Activated CD4-positive, alpha-beta T cell treated with anti-CD3 and anti-CD28 coated beads, Interleukin-2, amount 10 ng/mL, durations not matched to agents 24 days and 14 days (primary cell): ENCODE measurements at places on chromosomes 12 and 14. TPM values are rescaled to one million over a fixed set of nuclear protein-coding genes. Genes with fewer than 3 reads are reported as not detected.
A peak's percentile ranks its signal among the peaks of the same experiment; 100 is the strongest.

The KRT2 gene
- not detected in 2 replicates for total RNA-seq

The GLIPR1 gene
- 4.3 and 5.3 TPM in 2 replicates for total RNA-seq

The NEUROD4 gene
- not detected in 2 replicates for total RNA-seq

The NR4A1 gene
- total RNA-seq: 55.0 and 57.7 TPM in 2 replicates

DNA sequence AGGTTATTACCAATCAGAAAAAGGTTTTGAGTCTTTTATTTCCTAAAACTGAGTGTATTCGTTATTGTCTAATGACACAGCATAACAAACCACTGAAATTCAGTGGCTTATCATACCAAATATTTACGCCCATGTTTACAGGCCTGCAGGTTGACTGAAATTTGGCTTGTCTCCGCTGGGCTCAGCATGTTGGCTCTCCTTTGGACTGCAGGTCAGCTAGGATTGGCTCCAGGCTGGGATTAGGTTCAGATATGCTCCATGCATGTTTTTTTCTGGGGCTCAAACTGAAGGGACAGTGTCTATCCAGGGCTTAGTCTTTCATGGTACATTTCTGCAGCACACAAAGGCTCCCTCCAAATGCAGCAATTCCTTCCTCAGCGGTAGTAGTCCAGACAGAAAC is 569.9 kb downstream of the DIO2 start:
- DNase-seq: no peak
- no peaks in the 10 kb centered on the region for H3K27me3 ChIP-seq
- no peak overlapping the region for H3K4me3 ChIP-seq
- no peaks in the 10 kb centered on the region for H3K36me3 ChIP-seq
- no peaks in the 10 kb centered on the region for H3K4me1 ChIP-seq
- H3K27ac ChIP-seq: no peak overlapping the region

GRCh38 chr14:69328317-69328716 is 68.4 kb downstream of the GALNT16 start:
- no peak overlapping the region for H3K27ac ChIP-seq
- no peak for DNase-seq
- H3K27me3 ChIP-seq: no peaks in the 10 kb centered on the region
- no peaks in the 10 kb centered on the region for H3K36me3 ChIP-seq

GRCh38 chr12:26293612-26294011 is 98.2 kb downstream of the SSPN start:
- no peak overlapping the region for H3K4me3 ChIP-seq
- no peak overlapping the region for H3K27ac ChIP-seq
- H3K27me3 ChIP-seq: peaks cover 9% of the 10 kb centered on the region
- no peaks in the 10 kb centered on the region for H3K36me3 ChIP-seq
- peaks cover under 1% of the 10 kb centered on the region for H3K4me1 ChIP-seq

GRCh38 chr12:123723011-123723410 is 10.9 kb downstream of the ATP6V0A2 start:
- no peak overlapping the region for H3K4me3 ChIP-seq
- peaks cover 21% of the 10 kb centered on the region for H3K4me1 ChIP-seq
- peak overlapping the region; percentile 34 for H3K27ac ChIP-seq

GRCh38 chr12:90038289-90038688 is 329.7 kb upstream of the ATP2B1 start:
- no peaks in the 10 kb centered on the region for H3K36me3 ChIP-seq
- no peak overlapping the region for H3K27ac ChIP-seq
- no peak for DNase-seq
- H3K4me3 ChIP-seq: no peak overlapping the region
- no peaks in the 10 kb centered on the region for H3K27me3 ChIP-seq

GRCh38 chr14:82029038-82029437 is 495.4 kb upstream of the SEL1L start:
- no peak for DNase-seq
- no peaks in the 10 kb centered on the region for H3K4me1 ChIP-seq

DNA sequence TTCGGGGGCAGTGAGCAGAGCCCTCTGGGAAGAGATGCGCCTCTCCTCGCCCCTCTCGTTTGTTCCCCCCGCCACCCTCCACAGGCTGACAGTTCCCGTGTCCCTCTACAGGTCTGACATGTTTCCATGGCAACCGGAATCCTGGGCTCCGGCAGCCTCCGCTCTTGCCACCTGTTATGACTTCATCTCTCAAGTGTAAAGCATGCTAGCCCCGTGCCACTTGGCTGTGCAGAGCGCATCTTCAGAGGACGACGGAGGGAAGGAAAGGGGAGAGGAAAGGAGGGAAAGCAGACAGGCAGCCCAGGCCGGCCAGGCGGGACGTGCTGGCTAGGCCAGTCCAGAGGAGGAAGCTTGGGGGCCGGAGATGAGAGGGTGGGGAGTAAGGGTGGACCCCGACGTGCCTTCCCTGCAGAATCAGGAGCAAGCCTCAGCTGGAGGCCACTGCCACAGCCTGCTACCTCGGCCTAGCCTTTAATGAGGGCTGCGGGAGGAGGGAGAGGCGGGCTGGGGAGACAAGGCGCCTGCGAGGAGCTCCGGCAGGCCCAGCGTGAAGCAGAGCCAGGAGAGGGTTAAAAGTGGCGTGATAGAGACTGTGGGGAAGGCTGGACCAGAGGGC is 214.3 kb downstream of the DPF3 start:
- H3K27me3 ChIP-seq: peaks cover 23% of the 10 kb centered on the region
- H3K36me3 ChIP-seq: peaks cover 5% of the 10 kb centered on the region
- no peak for DNase-seq
- no peak overlapping the region for H3K4me3 ChIP-seq
- H3K27ac ChIP-seq: no peak overlapping the region

GRCh38 chr12:110776410-110776809 is 33.7 kb upstream of the PPP1CC start:
- H3K36me3 ChIP-seq: peaks cover 3% of the 10 kb centered on the region
- H3K4me3 ChIP-seq: peak overlapping the region; percentile 72
- DNase-seq: peak; percentile 85
- no peaks in the 10 kb centered on the region for H3K27me3 ChIP-seq
- H3K27ac ChIP-seq: peak overlapping the region; percentile 97
